Activated T-helper 1 cell treated with anti-CD3 and anti-CD28 coated beads, Interleukin-12 subunit alpha, Interleukin-12 subunit beta, Interleukin-2, Interleukin-4 antibody, amounts not matched to agents 30 ng/mL and 10 ng/mL and 1 ng/mL, durations not matched to agents 14 hours and 24 hours and 36 hours (primary cell): ENCODE measurements at places on chromosomes 1 and 21. TPM values are rescaled to one million over a fixed set of nuclear protein-coding genes. Genes with fewer than 3 reads are reported as not detected.

The NR1I3 gene
- total RNA-seq, result not detected in 2 replicates

The PTPRU gene
- total RNA-seq, result 0.67 and 0.76 TPM in 2 replicates

The PTTG1IP gene
- total RNA-seq, result 46.7 and 48.7 TPM in 2 replicates

The CD2 gene
- total RNA-seq, result 651 and 685 TPM in 2 replicates

The RGS18 gene
- total RNA-seq, result not detected in 2 replicates

The CCT3 gene
- total RNA-seq, result 567 and 570 TPM in 2 replicates

The RPAP2 gene
- 42.0 and 44.8 TPM in 2 replicates for total RNA-seq

The FAM167B gene
- 0.57 and 0.61 TPM in 2 replicates for total RNA-seq

The RBM11 gene
- total RNA-seq, result 0.66 and 0.86 TPM in 2 replicates

The PTP4A2 gene
- total RNA-seq, result 390 and 421 TPM in 2 replicates

The TCHHL1 gene
- total RNA-seq, result not detected in 2 replicates

The STIL gene
- 25.8 and 26.3 TPM in 2 replicates for total RNA-seq

The TCEA3 gene
- 2.0 and 2.6 TPM in 2 replicates for total RNA-seq

The PTCH2 gene
- total RNA-seq, result 1.3 and 1.5 TPM in 2 replicates

The KRTAP12-2 gene
- not detected in 2 replicates for total RNA-seq

The HNRNPR gene
- total RNA-seq, result 241 and 247 TPM in 2 replicates

The RHOU gene
- total RNA-seq, result 0.49 and 0.69 TPM in 2 replicates

The CD244 gene
- 0.13 TPM in 1 of 2 replicates, not detected in the other for total RNA-seq

The TRNP1 gene
- total RNA-seq, result 2.0 TPM in 2 replicates

The PLD5 gene
- total RNA-seq, result not detected in 2 replicates

The EXO1 gene
- 52.2 and 58.0 TPM in 2 replicates for total RNA-seq

The TRNAU1AP gene
- total RNA-seq, result 40.2 and 41.0 TPM in 2 replicates

The SPRR2B gene
- not detected in 2 replicates for total RNA-seq

The OPRD1 gene
- 0.05 TPM in 1 of 2 replicates, not detected in the other for total RNA-seq

The COL11A1 gene
- total RNA-seq, result not detected in 2 replicates

The FCGR2B gene
- not detected in 2 replicates for total RNA-seq

The CHAF1B gene
- 33.8 and 35.7 TPM in 2 replicates for total RNA-seq

The OSBPL9 gene
- 48.1 and 48.8 TPM in 2 replicates for total RNA-seq

The HRNR gene
- total RNA-seq, result not detected in 2 replicates

The CDC14A gene
- total RNA-seq, result 11.2 and 11.8 TPM in 2 replicates

The DRAXIN gene
- 0.07 TPM in 1 of 2 replicates, not detected in the other for total RNA-seq

The NEK2 gene
- 13.9 and 18.9 TPM in 2 replicates for total RNA-seq

The VAV3 gene
- 5.3 and 6.1 TPM in 2 replicates for total RNA-seq

The CHI3L1 gene
- total RNA-seq, result not detected in 2 replicates

The RASSF5 gene
- 220 and 221 TPM in 2 replicates for total RNA-seq

The PRDM16 gene
- total RNA-seq, result not detected in 2 replicates

The FAM72B gene
- total RNA-seq, result 24.3 and 26.1 TPM in 2 replicates

The NOS1AP gene
- 0.10 TPM in 1 of 2 replicates, not detected in the other for total RNA-seq

The OR2L3 gene
- total RNA-seq, result not detected in 2 replicates

The COL6A2 gene
- 1.4 and 2.1 TPM in 2 replicates for total RNA-seq

The HCRTR1 gene
- total RNA-seq, result not detected in 2 replicates

The TOMM20 gene
- 112 and 137 TPM in 2 replicates for total RNA-seq

The RGS13 gene
- not detected in 2 replicates for total RNA-seq

The PRR9 gene
- total RNA-seq, result not detected in 2 replicates

The SLC6A9 gene
- 7.0 and 7.4 TPM in 2 replicates for total RNA-seq

The PIK3C2B gene
- total RNA-seq, result 21.8 and 24.1 TPM in 2 replicates

The FAM177B gene
- 0.49 TPM in 1 of 2 replicates, not detected in the other for total RNA-seq

The FCAMR gene
- total RNA-seq, result not detected in 2 replicates

The S100A7A gene
- total RNA-seq, result not detected in 2 replicates

The PALMD gene
- total RNA-seq, result not detected in 2 replicates

The THEMIS2 gene
- total RNA-seq, result 28.7 and 33.5 TPM in 2 replicates

The TMEM125 gene
- total RNA-seq, result not detected in 2 replicates

The NEXN gene
- 0.24 and 0.31 TPM in 2 replicates for total RNA-seq

The GJC2 gene
- 0.61 and 0.93 TPM in 2 replicates for total RNA-seq
